ENCODE measurements at places on chromosomes 2 and 18. TPM values are rescaled to one million over a fixed set of nuclear protein-coding genes. Genes with fewer than 3 reads are reported as not detected.
A peak's percentile ranks its signal among the peaks of the same experiment; 100 is the strongest.

The GKN2 gene
- total RNA-seq = not detected

The CYS1 gene
- total RNA-seq = 1.1 TPM

The UGT1A6 gene
- total RNA-seq = 2.6 TPM

The VWC2L gene
- total RNA-seq = not detected

- DNase-seq = no peak
Measured at GRCh38 chr2:179191110-179191509, 73.5 kb downstream of the SESTD1 start.

DNA sequence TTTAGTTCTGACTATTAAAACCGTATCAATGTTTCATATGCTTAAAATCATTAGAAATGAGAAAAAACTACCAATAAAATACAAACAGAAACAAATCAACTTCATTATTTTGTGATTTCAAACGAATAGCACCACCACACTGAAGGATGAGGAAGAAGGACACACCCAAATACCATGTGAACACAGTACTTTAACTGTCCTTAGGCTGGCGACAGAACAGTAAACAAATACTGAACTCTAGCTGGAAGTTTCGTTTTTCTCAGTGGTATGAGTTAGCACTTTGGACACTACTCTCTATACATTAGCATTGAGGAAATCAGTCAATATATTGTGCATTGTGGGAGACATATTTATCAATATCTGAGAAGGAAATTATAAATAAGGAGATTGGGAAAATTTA lies 202.4 kb upstream of the AGAP1 start:
- peak; percentile 19 for DNase-seq

- DNase-seq = no peak
Measured at GRCh38 chr2:31256611-31257382, 22.8 kb downstream of the EHD3 start.

GRCh38 chr2:86781363-86781762 lies 9.3 kb downstream of the CD8A start:
- DNase-seq = no peak

- no peak for DNase-seq
Measured at GRCh38 chr2:10495988-10496313, 47.8 kb upstream of the ODC1 start.

DNA sequence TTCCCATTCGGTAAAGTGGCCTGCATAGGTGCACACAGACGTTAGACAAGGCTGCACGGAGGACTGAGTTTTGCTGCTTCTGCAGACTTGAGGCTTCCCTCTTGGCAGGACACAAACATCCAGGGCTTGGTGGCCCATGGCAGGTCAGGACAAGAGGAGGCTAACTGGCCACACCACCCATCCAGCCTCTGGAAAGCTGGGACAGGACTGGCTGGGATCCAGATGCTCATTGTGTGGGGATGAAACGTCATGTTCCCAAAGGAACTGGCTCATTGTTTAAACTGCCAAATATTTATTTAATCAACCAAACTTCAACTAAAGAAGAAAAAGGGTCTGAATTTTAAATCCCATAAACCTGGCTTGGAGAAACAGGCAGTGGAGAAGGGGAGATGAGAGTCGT lies 239.1 kb upstream of the EPAS1 start:
- no peak for DNase-seq

DNA sequence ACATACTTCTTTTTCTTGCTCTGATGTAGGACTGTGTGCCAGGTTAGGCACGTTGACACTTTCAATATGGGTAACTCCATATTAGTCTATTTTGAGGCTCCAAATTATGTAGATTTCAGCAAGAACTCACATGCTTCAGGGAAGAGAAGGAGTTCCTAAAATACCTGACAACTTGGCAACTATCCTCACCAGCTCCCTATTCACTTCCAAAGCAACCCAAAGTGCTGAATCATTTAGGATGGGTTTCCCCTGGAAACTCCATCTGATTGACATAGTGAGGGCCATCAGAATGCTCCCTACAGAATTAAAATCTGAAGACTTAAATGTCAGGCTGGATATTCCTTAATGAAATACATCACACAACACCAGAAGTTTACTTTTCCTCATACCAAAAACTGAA lies 32.5 kb upstream of the NFU1 start:
- DNase-seq = no peak
